ENCODE measurements at places on chromosomes 7 and 10.
A peak's percentile ranks its signal among the peaks of the same experiment; 100 is the strongest.

DNA sequence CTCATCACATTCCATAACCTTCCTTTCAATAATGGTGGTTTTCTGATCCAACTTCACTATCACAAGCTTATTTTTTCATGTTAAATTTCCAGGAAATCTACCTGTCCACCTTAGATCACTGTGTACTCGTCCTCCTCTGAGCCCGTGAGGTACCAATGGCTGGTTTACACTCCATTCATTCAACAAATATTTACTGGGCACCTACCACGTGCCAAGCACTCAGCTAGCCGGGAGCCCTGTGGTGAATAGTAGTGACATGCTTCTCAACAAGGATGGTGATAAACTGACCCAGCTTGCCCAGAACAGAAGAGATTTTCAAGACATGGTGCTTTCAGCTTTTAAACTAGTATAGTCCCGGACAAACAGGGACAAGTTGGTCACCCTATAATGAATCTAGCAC lies 98.2 kb downstream of the FAM204A start:
- no peak for DNase-seq

- no peak for DNase-seq
These were observed 48.0 kb upstream of the INHBA start for GRCh38 chr7:41750661-41751540.

GRCh38 chr7:87316097-87316700 lies 29.3 kb upstream of the CROT start:
- DNase-seq = no peak

DNA sequence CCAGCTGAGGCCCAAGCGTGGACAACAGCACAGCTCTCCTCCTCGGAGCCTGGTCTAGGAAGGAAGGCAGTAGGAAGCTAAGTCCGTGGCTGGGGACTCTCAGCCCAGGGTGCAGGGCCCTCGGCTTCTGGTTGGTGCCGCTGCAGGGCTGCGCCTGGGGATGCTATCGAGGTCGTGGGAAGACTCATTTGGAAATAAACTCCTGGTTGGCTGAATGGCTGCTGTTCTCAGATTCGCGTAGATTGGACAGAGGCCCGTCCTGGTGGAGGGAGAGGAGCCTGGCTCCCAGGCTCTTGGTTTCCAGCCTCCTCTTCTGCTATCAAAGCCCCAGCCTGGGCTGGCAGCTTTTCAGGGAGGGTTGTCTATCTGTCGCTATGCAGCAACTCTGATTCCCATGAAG lies 152.6 kb upstream of the FZD8 start:
- no peak for DNase-seq

DNA sequence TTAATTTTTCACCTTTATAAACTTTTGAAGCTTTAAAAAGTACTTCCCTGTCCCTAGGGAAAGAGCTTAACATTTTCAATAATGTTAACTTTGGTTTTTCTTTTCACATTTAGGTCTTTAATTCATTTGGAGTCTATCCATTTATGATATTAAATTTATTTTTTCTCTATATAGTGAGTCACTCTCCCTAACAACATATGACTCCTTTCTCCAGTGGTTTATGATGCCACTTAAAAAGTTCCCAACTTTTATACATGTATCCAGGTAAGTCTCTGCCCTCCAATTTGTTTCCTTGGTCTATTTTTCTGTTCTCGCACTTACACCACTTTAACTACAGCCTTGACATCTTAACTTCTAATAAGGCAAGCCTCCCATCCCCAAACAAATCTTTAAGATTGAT lies 3.5 kb downstream of the CACUL1 start:
- no peak for DNase-seq

DNA sequence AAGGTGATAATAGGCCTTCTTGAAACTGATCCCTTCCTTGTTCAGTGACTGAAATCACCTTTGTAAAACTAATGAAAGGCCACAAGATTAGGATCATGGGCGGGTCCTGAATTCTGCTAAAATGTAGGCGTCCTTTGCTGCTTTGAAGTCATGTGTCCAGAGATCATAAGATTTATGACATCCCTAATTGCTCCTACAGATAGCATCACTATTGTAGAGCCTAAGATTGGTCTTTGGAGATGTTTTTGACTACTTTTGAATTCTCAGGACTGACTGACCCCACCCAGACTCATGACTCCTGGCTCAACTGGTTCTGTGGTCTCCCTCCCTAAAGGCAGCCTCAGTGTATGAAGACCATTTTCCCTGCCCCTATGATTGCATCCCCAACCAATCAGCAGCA lies 322.6 kb upstream of the SEMA3D start:
- DNase-seq = no peak

- DNase-seq = no peak
These were observed 472 bp downstream of the SFRP4 start for GRCh38 chr7:37916017-37916672.

DNA sequence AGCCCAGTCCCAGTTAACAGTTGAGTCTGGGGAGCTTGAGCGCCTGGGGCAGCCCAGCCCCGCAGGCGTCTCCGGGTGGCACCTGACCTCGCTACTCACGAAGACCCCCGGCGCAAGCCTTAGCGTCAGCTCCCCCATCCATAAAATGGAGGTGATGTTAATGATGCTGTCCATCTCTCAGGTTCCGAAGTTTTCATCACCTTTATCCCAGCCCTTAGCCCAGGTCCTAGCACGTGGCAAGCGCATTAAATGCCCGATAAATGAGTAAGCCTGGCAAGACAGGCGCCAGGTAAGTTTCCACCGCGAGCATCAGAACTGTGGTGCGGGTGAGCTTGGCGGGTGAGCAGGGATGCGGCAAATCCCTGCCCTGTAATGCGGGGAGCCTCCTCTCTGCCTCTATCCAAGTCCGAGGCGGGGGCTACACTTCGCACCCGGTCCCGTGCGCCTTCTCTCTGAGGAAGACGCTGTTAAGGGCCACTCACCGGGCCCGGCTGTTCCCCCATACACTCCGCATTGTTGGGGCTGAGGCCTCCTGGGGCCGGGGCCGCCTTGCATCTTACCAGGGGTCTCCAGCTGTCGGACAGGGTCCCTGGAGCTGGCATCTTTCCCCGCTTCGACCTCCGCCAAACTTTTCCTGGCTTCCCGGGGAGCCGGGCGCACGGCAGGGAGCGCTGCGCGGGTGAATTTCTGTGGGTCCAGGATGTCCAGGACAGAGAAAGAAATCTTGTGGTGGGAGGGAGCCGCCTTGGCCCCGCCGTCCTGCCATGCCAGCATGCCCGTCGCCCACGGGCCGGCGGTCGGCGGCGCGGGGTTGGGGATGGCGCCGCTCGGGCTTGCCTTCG lies 444 bp downstream of the NKX1-2 start:
- DNase-seq = no peak

GRCh38 chr10:58764087-58764747 lies 251.5 kb downstream of the BICC1 start:
- DNase-seq = no peak

DNA sequence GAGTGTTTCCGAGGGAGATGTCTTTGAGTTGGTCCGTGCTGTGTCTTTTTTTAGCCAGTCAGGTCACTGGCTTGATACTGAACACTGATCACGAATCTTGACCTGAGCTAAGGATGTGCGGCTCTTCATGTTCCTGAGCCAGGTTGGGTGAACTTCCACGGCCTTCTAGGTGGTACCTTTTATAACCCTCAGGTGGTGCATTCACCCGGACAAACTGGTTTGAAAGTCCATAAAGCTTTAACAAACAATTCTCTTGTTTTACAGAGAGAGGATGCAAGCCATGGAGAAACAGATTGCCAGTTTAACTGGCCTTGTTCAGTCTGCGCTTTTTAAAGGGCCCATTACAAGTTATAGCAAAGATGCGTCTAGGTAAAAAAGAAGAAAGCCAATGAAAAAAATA lies 229.5 kb downstream of the ARHGAP21 start:
- no peak for DNase-seq

- no peak for DNase-seq
These were observed 126.4 kb upstream of the DKK1 start for GRCh38 chr10:52187521-52188258.

- no peak for DNase-seq
These were observed 58.5 kb downstream of the PHYHIPL start for GRCh38 chr10:59234816-59235429.

DNA sequence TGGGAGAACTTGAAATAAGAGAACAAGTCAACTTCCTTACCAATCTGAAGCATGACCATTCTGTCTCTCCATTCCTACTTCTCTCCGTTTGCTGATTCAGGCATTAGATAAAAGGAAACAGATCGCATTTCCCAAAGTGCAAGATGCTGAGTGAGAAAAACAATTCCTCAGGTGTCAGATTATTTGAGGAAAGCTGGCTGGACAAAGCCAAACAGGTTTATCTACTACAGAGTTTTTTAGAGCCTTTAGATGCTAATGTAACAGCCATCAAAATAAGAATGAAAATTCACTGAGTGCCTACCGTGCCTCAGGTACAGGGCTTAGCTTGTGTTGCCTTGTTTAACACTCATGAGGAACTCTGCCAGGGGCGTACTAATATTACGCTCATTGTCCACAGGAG lies 135.9 kb upstream of the MBL2 start:
- DNase-seq = no peak

DNA sequence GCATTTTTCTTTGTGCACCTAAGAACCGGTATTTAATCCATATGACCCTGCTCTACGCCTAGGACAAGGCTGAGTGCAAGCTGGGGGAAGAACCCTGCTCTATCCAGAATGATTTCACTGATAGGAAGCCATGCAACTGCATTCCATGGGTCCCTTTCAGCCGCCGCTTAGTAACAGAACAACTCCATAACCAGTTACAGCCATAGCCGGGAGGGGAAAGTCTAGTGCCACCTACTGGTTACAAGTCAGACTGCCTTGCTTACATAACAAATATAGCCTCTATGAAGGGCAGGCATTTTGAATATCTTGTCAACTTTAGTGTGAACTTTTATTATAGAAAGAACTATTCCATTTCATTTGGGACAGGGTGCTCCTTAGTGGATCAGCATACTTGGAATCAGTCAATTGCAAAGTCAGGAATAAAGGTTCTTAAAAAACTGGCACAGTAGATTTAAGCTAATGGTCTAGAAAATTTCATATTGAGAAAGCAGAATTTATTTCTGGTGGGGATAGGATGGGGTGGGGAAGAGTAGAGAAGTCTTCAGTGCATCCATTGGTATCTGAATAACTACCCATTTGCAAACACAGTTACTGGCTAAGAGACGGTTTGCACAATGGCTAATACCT lies 521.7 kb downstream of the ADRA2A start:
- peak; percentile 8 for DNase-seq

- DNase-seq = no peak
These were observed 72.1 kb downstream of the INHBA start for GRCh38 chr7:41630741-41631140.

- DNase-seq = no peak
These were observed 102.1 kb downstream of the POLL start for GRCh38 chr10:101485681-101486554.

DNA sequence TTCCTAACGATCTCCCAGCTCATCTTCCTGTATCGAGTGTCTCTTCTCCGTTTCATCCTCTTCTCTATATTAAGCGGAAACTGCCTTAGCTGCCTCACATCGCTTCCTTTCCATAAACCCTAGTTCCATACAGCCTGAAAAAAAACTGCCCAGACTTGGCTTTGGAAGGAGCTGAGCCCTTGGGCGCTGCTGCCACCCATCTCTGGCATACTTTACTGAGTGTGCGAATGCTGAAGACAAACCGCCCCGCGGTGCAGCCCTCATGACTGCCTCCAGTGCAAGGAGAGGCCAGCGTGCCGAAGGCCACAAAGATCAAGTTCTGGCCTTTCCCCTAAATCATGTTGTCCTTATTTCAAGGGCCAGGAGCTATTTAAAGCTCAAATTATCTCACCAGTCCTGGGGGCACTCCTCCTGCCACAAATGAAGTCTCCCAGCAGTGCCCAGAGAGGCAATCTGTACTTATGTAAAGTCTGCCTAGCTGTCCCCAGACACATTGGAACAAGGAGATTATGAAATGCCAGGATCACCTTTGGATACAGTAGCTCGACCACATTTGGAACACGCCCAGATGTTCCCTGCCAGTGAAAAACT lies 25.2 kb downstream of the YWHAG start:
- no peak for DNase-seq

GRCh38 chr7:128408709-128409595 lies 830 bp downstream of the IMPDH1 start:
- no peak for DNase-seq

- DNase-seq = no peak
These were observed 165.2 kb upstream of the AUTS2 start for GRCh38 chr7:69433081-69433480.

DNA sequence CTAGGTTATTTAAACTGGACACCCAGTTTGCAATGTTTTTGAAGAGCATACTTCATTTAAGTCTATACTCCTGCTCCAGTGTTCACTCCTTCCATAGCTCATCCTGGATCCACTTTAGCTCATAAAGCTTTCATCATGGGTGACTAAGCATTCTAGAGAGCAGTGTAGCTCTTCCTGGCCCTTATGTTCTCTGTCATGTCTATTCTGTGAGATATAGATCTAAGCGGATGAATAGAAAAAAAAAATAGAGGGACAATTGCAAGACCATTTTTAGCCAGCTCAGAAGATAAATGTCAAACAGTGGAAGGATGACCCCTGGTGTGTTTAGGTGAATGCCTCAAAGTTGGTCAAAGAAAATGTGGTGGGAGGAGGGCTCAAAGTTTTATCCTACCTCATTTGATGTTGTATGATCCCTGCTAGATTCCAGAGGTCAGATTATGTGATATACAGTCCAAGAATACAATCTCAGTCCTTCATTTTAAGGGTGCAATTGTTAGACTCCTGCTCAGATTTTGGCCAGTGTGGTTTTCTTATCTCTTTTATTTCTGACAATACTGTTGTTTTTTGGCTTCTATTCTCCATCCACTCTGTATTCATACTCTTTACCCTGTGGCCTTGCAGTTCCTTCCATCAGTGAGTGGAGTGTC lies 7.5 kb upstream of the HECW1 start:
- DNase-seq = no peak

DNA sequence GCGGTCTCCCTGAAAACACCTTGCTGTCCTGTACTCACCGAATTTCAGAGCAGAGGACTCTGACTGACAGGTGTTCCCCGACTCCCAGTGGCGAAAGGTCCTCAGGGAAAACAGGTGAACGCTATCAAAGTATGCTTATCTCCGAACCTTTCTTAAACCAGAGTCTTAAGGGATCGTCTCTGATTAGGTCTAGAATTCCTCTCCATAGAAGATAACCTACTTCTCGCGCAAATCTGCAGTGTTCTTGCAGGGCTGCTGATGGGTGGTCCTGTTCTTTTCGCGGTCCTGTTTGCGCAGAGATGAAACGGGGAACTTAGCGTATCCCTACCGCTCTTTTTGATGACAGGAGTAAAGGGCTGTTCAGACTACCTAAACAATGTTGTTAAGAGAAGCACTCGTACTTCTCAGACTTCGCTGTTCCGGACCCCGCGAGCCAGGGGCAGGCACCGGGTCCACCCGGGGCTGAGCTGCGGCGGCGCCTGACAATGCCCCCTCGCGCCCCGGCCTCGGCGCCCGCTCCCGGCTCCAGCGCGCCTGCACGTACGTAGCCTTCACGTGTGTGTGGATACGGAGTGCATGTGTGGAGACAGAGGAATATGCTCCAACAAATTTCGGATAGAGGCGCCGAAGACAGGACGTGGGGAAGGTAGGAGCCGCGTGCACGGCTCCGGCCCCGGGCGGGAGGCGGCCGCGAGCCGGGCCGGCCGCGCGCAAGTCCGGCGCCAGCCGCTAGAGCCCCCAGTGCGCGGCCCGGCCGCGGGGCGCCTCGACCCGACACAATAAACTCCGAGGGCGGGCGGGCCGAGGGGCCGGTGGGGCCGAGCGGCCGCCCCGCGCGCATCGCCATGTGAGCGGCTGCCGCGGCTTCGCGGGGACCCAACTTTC lies 766 bp upstream of the ZMYND11 start:
- DNase-seq = no peak
